ENCODE measurements at places on chromosomes 3 and 15.

DNA sequence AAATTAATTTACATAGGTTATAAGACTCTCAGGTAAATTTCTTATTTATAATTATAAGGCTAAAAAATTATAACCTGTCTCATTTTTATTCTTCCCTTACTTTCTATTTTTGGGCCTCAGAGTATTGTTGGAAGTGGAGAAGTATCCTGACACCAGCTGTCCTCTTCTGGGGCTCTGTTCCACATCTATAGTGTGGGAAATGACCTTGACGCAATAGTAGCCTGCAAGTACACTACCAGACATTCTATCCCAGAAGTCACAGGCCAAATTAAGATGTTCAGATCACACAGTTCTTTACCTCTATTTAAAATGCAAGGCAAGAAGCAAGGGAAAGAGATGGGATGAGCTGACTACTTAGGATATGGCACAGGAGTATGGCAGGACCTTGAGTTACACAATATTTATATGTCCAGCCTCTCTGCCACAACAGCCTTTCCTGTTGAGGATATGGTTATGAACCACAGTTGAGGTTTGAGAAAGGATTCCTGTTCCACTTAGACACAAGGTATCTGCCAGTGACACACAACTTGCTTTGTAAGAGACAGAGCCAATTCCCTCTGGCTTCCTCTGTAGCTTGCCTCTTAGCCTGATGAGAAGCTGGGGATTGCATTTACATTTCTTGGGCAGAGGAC lies 158.0 kb upstream of the IL12A start:
- DNase-seq: no peak

GRCh38 chr3:16441371-16441875 lies 72.1 kb downstream of the RFTN1 start:
- DNase-seq: no peak

DNA sequence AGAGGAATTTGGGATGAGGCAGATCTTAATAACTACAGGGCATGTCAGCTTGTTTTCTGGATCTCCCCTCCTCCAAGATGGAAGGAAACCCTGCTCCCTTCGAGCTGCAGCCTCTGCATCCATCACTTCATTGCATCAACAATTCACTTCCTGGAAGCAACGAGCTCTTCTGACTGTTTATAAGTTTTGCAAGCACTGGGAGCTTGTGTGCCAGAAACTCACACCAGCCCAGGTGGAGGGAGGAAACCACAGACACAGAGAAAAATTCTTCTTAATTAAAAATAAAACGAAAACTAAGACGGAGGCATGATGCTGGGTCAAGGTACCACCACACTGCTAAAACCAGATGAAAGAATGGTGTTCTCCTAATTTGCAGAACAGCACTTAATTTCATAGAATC lies 10.6 kb downstream of the LRIG1 start:
- DNase-seq: no peak

DNA sequence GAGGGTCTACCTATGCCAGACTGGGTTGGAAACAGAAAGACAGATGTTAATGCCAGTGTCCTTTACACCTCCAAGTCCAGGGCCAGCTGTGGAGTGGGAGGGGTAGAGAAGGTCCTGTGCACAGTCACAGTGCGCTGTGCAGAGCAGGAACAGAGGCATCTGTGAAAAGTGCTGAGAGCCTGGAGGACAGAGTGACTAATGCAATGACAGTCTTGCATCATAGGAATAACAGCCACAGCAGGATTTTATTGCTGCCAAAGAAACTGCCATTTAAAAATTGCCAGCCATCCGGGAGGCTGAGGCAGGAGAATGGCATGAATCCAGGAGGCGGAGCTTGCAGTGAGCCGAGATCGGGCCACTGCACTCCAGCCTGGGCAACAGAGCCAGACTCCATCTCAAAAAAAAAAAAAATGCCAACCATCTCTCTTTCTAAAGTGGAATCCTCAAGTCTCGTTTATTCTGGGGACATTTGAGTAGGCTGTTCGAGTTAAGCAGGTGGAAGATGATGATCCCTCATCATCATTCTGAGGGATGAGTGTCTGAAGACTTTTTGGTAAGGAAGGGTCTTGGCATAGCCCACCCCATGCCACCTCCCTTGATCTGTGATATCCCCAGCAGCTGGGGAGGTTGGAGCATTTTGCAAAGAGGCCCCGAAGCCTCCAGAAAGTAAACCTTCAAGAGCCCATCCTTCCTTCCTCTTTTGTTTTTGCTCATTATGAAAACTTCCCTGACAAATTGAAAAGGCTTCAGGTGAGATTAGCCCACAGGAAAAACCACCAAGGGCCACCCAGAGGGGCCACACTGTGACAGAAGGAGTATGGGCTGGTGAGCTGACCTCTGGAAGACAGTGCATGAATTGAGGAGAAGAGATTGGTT lies 7.7 kb downstream of the CCR2 start:
- DNase-seq: no peak

DNA sequence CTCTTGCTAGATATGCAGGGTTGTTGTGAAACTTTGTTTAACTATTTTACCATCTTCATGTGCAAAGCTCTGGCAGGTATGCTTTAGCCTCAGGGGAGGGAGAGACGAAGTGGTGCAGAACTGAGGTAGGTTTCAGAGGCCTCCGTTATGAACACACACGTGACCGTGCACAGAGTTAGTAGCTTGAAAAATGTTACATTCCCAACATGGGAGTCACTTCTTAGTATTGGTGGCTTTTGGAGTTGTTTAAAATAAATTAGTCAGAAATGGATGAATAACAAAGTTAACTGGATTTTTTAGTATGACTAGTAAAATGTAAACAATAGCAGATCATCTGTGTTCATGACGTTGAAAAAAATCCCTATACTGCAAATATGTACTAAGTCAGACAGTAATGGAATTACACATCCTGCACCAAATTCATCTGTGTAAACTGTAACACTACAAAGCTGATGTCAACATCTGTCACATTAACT lies 279.6 kb downstream of the KLF13 start:
- DNase-seq: no peak

GRCh38 chr3:151144760-151145159 lies 58.3 kb downstream of the GPR171 start:
- no peak for DNase-seq

- no peak for DNase-seq
Observed at GRCh38 chr3:7577513-7577912, 716.6 kb downstream of the GRM7 start.

DNA sequence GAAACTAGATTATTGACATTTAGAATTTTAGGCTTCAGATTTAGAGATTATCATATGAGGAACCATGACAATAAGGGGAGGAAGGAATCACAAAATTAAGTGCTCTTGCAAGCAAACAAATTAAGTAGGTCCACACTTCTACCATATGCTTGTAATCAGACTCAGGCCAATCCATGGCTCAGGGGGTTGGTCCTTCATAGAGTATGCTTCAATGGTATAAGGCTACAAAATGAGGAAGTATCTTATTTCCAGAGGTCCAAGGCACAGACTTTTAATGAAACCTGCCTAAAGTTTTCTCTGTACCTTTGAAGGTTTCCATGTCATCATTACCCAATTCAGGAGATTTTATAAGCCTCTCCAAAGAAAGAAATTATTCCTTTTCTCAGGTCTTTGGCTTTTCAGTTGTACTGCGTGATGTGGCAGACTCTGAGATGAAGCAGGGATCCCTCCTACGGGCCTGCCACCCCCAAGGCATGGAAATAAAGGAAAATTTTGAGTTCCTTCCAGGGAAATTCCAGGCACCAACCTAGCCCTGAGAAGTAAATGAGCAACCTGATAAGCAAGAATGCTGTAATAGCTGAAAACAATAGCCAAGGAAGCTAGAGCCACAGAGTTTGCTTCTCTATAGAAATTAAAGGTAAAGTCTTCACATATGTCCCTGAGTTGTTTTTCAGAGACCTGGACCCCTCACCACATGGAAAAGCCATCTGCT lies 36.3 kb downstream of the SERPINI2 start:
- DNase-seq: no peak

DNA sequence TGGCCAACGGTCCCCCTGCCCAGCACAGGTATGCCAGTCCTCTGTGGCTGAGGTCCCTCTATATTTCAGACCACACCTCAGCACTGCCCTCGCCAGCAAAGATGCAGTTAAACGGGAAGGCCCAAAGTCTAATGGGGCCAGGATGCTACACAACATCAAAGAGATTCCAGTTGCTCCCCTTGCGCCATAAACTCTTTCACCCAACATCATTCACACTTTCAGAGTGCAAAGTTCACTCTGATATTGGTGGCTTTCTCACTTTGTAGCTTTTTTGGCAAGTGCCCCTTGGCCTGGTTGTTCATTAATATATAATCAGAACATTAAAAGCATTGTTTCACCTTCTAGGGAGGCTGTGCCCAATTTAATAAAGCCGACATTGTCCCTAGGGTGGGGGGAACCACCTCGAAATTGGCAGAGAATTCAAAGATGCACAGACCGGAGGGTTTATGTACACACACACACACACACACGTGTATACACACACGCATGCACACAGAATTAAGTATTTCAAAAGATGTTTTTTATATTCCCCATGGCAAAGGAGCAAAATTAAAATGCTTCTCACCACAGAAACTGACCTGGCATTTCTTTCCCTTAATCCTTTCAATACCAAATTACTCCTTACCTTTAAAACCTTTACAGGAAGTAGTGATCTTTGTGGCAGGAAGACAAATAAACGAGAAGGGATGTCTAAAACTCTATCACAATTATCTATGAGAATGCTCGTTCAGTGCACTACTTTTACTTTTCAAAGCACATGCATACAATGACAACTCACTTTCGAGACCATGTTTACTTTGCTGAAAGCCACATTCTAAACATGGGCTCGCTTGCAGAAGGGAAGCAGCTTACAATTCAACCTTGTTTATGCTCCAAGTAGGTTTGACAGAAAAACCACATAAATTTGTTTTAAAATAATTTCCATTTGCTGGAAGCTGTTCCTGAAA lies 19.5 kb downstream of the LRIG1 start:
- DNase-seq: no peak

- DNase-seq: no peak
Observed at GRCh38 chr3:192494174-192494573, 233.2 kb downstream of the FGF12 start.

- no peak for DNase-seq
Observed at GRCh38 chr15:61651267-61651666, 409.0 kb downstream of the VPS13C start.

- DNase-seq: peak; percentile 25
Observed at GRCh38 chr3:119579366-119580066, at the start of gene ADPRH. Gene ADPRH, plus strand, starts transcription at chr3:119579492. Its CDS starts 2,678 bp downstream, at chr3:119582170.

DNA sequence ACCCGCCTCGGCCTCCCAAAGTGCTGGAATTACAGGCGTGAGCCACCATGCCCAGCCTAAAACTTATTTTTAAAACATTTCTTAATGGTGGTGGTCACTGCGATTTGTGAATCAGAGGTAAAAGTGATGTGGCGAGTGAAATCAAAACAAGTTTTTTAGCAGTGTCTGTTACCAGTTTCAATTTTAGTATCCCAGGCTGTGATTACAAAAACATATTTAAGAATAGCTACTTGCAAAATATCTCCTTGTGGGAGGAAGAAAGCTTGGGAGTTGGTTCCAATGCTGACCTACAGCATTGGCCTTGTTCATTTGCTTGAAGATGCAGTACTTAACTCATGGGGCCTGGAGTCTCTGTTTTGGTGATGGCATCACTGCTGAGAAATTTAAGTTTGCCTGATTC lies 4.5 kb downstream of the RAB7A start:
- no peak for DNase-seq

- DNase-seq: no peak
Observed at GRCh38 chr3:29339016-29339833, 58.4 kb downstream of the RBMS3 start.

DNA sequence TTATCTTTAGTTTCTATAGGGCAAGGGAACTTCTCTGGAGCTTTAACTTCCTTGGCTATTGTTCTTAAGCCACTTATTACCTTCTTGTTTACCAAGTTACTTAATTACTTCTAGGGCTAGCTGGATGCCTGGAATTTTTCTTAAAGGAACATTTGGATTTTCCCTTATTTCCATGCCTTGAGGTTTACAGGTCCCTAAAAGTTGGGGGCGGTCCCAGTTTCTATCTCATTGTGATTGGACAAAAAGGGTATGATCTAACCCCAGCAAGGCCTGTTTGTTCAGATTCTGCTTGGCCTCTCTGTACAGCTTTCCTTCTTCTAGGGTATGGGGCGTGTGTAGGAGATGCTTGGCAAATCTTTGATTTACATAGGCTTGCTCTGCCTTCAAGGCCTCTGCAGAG lies 17.4 kb downstream of the PDHB start:
- DNase-seq: no peak
